ENCODE measurements at places on chromosomes 4 and X.
A peak's percentile ranks its signal among the peaks of the same experiment; 100 is the strongest.

GRCh38 chr4:127771535-127772275 lies 10.4 kb upstream of the HSPA4L start:
- no peak for DNase-seq

- no peak for DNase-seq
Measured at GRCh38 chrX:101736651-101737050, 77.0 kb upstream of the ARMCX2 start.

DNA sequence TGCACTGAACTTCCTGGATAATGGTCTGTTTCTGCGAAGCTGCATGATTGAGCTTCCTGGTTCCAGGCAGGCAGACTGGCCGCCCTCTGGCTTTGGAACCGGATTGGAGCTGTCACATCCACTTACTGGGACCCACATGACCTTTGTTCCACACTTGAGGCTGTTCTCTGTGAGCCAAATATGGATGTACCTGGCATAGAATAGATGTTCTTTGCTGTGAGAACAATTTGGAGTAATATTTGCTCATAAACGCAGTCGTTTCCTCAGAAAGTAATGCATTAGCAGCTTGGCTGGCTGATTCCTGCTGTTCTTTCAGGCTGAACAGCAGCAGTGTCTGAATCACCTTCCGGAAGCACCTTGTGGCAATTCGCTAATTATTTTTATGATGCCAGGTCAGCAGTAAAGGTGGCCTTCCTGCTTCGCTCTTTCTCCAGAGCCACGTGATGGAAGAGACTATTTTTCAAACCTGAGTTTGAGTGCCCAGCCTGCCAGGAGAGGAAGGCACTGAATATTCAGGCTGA lies 78.1 kb upstream of the BOD1L1 start:
- DNase-seq = peak; percentile 3

DNA sequence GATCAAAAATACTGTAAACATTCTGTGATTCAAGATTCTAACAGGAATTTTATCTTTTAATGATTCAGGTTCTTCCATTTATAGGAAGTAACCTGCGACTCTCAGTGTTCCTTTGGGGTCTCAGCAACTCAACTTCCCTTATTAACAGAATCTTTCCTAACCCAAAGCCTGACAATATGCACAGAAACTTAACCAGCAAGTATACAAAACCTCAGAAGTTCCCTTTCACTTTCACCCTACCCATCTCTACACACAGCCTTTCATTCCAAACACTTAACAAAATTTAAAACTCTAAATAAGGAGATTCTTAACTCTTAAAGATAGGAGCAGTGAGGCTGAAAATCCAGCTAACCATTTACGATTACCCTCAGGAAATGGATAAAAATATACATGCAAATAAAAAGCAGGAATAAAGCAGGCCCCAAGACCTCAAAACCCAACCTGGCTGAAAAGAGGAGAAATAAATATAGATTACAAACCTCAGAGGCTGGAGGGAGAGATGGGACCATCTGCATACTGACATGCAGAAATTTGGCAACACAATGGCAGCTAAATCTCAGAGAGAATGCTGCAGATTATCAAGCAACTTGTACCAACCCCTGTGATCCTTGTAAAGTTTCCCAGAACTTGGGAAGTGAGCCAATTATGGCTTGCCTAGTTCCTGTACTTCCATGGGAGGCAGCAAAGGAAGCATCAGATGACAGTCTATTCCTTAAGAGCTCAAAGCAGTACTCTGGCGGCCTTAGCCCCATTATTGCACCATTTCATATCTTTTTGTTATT lies 101.0 kb downstream of the ATP11C start:
- peak; percentile 55 for DNase-seq

DNA sequence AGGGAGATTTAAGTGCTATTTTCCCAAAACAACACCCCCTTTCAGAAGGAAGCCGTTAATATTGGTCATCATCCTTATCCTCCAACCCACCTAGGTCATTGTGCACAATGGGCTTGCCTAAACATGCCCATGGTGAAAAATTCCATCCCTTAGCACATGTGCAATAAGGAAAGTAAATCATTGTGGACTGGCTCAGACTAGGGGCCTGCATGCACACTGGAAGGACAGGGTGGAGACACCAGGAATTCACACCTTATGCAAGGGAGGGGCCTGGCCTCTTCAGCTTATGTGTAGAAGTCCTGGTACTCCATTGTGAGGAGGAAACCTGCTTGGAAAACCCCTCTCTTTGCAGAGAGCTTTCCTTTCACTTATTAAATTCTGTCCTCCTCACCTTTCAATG lies 311.4 kb upstream of the NDST4 start:
- no peak for DNase-seq

- no peak for DNase-seq
Measured at GRCh38 chr4:143353797-143354196, 17.1 kb downstream of the GAB1 start.

DNA sequence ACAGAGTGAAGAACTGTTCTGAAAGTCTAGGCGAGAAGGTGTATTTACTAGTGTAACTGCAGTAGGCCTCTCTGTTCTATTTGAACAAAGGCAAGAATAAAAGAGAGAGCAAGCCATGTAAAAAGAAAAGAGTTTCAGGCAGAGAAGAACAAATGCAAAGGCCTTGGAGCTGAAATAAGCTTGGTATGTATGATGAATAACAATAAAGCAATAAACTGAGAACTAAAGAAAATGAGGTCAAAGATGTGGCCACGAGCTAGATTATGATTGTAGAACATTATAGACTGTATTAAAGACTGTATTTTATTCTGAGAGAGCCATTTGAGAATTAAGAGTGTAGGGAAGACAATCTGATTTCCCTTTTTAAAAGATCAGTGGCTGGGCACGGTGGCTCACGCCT lies 160.5 kb downstream of the LRBA start:
- no peak for DNase-seq

DNA sequence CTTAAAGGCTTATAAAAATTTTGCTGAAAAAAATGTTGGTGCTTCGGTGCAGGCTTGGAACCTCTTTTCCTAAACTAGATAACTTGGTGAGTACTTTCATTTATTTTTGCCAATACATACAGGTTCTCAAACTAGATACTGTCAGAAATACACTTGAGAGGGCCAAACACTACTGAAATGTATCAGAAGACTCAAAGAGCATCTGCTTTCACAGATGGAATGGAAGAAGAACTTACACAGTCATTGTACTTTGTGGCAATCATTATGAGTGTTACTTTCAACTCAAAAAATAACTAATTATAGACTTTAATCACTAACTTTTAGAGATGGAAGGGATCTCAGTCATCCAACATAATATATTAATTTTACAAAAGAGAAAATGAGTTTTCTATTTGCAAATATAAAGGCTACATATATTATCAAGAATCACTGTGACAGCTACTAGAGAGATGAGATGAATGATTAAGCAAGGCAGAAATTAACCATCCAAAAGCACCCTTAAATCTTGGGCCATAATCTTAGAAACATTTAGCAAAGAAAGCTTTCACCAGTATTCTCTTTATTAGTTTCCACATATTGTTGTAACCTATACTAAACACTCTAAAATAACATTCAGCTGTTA lies 1.0 kb downstream of the ENAM start:
- no peak for DNase-seq

DNA sequence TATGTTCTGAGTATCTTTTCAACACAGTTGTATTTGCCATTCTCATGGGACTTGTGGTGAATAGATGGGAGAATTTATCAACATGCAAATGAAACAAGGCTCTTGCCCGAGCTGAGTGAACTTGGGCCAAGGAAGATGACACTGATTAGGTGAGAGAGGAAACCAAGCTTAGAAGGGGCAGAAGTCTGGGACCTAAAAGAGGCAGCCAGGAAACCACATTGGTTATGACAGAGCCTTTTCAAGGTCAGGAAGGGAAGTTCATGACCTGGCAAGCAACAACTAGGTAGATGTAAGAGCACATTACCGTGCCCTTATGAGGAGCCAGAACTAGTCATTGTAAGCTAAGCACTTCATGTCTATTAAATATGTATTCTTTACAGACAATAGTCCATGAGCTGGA lies 590.3 kb downstream of the PACRGL start:
- no peak for DNase-seq

DNA sequence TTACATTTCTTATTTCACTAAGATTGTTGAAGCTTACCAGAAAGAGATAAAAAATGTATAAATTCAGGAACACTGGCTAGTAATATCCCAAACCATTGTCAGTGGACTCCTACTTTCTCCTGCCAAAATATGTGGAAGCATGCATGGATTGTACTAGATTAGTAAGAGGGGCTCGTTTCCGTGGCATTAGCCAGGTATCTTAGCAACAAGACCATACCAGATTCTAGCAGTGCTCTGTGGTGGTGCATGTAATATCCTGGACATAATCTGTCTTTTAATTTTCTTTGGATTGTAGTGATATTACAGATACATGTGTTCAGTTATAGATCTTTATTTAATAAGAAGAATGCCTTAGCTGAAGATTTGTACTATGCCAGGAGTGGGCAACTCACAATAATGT lies 371.9 kb upstream of the PITX2 start:
- DNase-seq = no peak

- no peak for DNase-seq
Measured at GRCh38 chrX:134963041-134963440, 27.8 kb upstream of the SMIM10 start.

DNA sequence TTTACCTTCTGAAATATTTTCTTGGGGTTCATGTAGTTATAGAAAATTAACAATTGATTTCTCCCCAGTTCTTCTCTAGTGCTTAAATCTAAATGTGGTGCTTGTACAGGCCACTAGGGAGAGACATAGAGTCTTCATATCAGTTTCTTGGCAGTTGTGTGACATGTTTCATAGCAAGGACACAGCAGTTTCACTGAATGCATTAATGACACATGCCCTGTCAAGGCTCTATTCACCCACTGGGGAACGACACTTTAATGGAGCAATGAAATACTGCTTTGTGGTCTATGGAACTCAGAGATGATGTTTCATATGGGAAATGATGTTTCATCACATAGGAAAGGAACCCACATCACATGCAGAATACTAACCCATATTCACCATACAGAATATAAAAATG lies 2.8 kb downstream of the VEGFC start:
- DNase-seq = peak; percentile 94

DNA sequence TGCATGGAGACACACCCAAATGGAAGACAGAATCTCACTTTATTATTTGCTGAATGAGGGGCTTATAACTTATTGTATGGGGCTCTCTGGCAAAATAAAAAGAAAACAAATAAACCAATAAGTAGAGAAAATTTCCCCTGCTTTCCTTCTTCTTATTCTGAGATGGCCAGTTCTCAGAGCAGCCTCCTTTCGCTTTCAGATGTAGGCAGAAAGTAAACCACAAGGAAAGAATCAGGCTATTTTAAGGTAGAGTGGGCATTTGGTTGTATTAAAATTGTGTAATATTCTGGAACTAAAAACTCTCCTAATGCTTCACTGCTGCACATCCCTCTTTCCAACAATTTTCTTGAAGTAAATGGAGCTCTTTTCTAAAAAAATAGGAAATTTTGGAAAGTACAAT lies 241.8 kb downstream of the GALNTL6 start:
- DNase-seq = no peak

- peak; percentile 51 for DNase-seq
Measured at GRCh38 chr4:144699565-144699964, 53.6 kb downstream of the HHIP start.

GRCh38 chrX:39736216-39737211 lies 361.2 kb downstream of the BCOR start:
- DNase-seq = peak; percentile 73

DNA sequence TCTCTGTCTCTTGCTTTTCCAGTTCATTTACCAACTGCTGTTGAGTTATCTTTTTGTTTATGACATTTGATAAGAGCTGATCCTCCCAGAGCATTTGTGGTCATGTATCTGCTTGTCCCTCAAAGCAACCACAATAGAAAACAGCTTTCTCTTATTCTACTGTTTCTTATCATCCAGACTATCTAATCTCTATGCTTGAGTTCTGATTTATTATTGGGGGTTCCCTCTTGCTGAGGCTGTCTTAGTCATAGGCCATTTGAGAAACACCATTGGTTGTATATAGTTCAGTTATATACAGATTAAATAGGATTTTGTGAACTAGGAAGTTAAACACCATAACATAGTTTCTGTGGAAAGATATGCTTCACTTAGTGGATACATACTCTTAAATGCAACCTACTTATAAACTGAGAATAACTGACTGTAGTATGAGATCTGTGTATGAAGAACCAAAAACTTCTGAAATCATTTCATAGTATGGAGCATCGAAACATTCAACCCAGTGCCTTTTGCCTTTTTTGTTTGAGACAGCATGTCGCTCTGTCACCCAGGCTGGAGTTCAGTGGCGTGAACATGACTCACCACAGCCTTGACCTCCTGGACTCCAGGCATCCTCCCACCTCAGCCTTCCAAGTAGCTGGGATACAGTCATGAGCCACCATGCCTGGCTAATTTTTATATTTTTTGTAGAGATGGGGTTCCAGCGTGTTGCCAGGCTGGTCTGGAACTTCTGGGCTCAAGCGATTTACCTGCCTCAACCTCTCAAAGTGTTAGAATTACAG lies 75.8 kb downstream of the STIM2 start:
- peak; percentile 36 for DNase-seq

DNA sequence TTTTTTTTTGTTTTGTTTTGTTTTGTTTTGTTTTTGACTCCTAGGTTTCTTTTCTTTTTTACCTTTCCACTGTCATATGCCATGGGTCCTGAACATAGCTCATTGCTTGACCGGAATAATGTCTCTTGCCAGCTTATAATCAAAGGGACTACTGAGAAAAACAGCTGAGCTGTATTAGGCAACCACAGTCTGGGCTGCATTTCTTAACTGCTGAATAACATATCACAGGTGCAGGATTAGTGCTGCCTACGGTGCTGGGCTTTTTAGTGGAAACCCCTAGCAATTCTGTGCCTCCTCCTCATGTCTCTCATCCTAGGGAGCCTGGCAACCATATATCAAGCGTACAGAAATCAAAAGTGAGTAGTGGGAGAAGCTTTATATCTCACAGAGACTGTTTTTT lies 333.5 kb downstream of the BMPR1B start:
- no peak for DNase-seq

GRCh38 chr4:86587381-86588140 lies 6.6 kb upstream of the PTPN13 start:
- no peak for DNase-seq

GRCh38 chr4:120331486-120332370 lies 265.1 kb upstream of the MAD2L1 start:
- peak; percentile 1 for DNase-seq

- DNase-seq = no peak
Measured at GRCh38 chrX:149037281-149037870, 467.7 kb downstream of the IDS start.

DNA sequence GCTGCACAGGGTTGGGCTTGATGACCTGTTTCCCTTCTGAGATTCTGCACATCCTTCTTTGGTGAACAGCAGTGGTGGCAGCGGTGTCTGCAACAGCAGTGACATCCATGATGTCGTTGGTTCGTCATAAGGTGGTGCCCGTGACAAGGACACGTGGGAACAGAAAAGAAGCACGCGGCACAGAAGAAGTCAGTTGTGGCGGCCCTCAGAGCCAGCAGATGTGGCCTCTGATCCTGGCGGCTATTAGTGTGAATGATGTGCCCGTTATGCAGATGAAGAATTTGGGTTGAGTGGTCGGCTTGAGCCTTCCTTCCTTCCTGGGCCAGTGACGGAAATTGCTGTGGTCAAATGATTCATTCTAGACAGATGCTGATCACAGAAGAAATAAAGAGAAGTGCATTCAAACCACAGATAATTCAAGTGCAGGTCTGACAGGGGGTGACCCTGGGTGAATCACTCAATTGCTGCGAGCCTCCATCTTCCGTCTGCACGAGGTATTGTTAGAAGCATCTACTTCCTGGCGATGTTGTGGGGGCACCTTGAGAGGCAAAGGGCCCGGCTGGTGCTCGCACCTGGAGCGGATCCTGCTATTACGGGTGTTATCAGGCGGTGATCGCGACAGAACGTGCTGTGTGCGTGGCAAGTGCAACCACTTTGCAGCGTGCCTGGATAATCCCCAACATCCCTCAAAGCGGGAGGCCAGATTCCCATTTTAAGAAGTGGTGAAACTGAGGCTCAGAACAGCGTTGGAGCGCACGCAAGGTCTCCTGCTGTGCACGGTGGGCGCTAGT lies 215.2 kb upstream of the PSAPL1 start:
- DNase-seq = peak; percentile 98
